ENCODE measurements at places on chromosomes 5 and 9. TPM values are rescaled to one million over a fixed set of nuclear protein-coding genes. Genes with fewer than 3 reads are reported as not detected.

The RALGDS gene
- 85.0 TPM for total RNA-seq

The ALDOB gene
- not detected for total RNA-seq

GRCh38 chr5:170294057-170294456 is 3.5 kb downstream of the LCP2 start:
- no peak for DNase-seq

DNA sequence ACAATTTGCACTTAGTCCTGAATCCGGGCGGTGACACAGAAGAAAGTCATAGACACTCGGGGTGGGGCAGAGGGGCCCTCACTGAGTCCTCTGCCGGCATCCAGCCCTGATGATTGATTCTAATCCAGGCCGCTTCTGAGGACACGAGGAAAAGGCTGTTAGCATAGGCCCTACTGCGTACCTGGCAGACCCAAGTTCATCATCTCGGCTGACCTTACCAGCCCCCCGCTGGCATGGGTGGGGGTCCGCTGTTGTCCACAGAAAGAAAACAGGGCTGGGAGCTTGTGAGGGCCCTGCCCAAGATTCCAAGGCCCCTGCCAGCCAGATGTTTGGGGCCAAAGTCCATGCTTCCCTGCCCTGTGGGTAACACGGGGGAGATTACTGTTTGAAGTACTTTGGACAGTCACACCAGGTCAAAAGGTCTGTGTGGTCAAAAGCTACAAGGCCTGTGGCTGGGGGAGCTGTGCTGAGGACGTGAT is 24.5 kb downstream of the ERGIC1 start:
- DNase-seq: no peak

- DNase-seq: no peak
Observed at GRCh38 chr9:126671381-126671831, 57.7 kb downstream of the LMX1B start.

- no peak for DNase-seq
Observed at GRCh38 chr5:34012791-34013190, 4.9 kb upstream of the AMACR start.

- no peak for DNase-seq
Observed at GRCh38 chr9:12813960-12814876, 39.4 kb downstream of the LURAP1L start.

Measured in vagina (tissue), 2 donors.